CD4-positive, alpha-beta memory T cell (primary cell): ENCODE measurements at places on chromosomes 6 and 20. TPM values are rescaled to one million over a fixed set of nuclear protein-coding genes. Genes with fewer than 3 reads are reported as not detected.

The RGS17 gene
- polyA plus RNA-seq, result not detected

DNA sequence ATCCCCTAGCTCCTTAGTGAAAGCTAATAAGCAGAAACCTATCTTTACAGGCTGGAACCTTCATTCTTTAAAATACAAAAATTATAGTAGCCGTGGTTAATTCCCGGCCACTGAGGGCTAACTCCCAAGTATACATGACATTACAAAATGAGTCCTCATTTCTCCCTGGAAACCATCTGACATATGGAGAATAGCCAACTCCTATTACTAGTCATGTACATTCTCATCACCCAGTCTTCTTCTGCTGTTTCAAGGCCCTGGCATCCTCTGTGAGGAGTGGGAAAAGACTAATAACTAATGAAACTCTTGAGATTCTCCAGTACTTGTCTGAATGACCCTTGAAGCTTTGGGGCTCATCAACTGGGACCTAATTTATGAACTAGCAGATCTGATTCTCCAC, 30.2 kb downstream of the CSNK2A1 start:
- DNase-seq, result no peak

- no peak for DNase-seq
Measured at GRCh38 chr6:16993396-16993795, 108.5 kb upstream of the STMND1 start.

GRCh38 chr6:141349710-141350109, 783.0 kb upstream of the GJE1 start:
- DNase-seq, result no peak

DNA sequence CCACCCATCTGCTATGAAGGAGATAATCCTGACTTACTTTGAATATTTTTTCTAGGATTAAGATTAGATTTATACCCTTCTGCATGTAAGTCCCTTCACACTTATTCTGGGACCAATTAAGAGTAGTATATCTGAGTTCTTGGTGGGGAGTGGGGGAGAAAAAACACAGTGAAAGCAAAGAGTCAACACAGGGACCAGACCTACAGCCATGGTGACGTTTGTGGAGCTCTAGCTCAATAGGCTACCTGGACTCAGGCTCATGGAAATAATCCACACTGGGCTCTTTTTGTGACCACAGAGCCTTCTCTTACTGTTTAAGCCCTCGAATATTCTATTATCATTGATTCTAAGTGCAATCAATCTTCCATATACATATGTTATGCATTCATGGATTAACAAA, 491.4 kb downstream of the LMBRD1 start:
- DNase-seq, result no peak

The MUCL3 gene
- polyA plus RNA-seq, result not detected

The PGC gene
- not detected for polyA plus RNA-seq

DNA sequence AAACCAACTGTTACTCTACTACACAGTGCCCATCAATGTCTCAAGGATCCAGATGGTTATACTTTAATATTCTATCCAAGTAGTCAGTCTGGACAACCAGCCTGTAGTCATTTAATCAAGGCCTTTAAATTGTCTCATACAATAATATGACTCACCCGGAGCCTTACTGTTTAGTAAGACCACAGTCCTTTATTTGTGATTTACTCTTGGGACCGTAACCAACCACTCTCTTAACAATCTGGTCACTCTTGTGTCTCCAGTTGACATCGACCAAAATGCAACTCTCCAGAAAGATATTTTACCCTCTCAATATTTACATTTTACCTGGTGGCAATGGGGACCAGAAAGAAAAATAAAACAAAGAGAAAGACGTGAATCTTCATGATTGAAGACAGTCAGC, 14.9 kb downstream of the DEFB114 start:
- DNase-seq, result no peak

DNA sequence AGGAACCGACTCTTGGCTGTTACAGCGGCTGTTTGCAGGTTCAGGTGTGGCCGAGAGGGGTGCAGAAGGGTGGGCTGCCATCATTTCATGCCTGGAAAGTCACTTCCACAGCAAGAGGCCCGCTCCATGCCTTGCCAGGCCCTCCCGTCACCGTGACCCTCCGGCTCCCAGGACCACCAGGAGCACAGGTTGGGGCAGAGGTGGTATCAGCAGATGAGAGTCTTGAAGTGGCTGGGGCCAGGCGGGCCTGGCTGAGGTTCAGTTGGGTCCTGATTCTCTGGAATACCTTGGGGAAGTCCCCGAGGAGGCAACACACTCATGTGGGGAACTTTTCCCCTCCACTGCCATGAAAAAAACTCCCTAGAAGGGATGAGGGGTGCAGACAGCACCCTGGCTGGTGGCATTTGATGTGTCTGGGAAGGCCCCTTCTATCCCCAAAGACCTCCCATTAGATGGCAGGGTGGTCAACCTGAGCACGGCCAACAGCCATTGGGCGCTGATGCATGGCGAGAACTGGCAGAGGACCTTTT, 34.2 kb upstream of the IRF4 start:
- DNase-seq, result no peak

The SLC17A9 gene
- not detected for polyA plus RNA-seq

The CFAP61 gene
- not detected for polyA plus RNA-seq

DNA sequence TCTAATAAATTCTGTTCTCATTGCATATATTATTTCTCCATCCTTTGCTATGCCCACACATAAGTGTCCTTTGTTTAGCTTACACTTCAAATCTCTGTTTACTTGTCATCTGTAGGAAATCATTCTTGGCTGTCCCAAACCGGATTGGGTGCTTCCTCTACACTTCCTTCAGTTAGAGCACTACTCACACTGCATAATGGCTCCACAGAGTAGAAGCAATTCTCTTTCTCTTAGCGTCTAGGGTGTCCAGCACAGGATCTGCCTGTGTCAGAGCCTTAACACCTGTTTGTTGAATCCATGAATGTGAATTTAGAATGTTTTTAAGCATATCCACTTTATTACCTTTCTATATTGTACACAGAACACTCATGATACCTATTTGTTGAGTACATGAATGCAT, 87.0 kb upstream of the BMP2 start:
- no peak for DNase-seq

DNA sequence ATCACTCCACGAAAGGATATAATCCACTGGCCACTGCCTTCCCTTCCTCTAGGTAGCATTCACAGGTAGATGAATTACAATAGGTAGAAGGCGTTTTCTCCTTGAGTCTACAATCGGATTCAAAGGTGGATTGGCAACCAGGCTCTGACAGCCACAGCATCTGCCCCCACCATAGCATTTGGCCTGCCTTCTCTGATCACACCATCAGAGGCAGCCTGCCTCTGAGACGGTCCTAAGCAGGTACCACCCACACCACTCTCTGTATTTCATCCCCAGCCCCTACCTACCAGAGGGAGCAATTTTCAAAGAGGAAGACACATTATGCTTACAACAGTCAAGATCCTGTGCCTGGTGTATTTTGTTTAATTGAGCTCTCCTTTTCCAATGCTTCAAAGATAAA, 210.5 kb upstream of the SPTLC3 start:
- no peak for DNase-seq

DNA sequence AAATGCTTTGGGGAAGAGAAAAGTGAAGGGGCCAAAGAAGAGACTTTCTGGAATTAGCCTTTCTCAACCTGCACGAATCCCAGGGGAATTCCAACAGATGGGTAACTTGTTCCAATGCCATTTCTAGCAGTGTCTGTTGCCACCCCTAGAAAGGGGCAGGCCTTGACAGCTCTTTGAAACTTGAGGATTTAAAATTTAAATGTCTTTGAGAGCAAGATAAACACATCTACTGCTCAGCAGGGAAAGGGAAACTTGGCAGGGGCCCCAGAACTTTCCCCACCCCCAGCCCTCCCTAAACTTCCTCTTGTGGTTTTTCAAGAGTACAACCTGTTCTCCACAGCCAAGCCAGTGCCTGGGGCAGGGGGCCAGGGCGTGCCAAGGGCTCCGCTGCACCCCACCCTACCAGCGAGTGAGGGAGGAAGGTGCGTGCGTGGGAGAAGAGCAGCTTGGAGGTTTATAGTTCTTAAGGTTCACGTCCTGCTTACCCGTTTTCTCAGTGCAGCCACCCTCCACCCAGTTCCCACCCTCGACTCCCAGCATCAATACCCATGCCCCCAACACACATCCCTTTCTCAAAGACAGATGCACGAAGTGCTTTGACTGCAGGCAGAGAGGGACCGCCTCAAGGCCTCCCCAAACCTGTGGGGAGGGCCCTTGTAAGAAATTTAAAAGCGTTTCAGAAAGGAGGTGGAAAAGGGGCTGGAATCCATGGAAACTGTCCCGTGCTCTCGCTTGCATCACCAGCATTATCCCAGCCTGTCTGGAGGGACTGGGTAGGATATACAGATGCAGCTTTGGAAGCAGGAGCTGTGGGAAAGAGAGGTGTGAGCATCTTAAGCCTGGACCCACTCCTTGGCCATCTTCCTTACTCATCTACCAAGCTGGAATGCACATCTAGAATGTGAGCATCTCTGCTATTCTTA, 4.5 kb upstream of the TAF8 start:
- DNase-seq, result peak; percentile 92

DNA sequence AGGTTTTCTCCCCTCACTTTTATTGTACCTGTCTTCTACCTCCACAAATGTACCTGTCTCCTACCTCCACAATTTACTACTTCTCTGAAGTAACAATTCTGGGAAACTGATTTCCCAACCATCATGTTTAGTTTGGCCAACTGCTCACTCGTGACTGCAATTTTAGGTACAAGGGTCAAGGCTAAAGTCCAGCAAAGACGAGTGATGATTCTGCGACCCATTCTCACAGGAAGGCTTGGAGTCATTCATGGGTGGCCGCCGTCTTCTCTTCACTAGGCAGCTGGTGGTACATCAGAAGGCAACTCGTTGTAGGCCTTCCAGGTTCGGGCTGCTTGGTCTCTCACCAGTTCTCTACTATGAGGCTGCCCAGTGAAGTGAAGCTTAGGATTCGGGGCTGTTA, 483.8 kb upstream of the JARID2 start:
- no peak for DNase-seq

DNA sequence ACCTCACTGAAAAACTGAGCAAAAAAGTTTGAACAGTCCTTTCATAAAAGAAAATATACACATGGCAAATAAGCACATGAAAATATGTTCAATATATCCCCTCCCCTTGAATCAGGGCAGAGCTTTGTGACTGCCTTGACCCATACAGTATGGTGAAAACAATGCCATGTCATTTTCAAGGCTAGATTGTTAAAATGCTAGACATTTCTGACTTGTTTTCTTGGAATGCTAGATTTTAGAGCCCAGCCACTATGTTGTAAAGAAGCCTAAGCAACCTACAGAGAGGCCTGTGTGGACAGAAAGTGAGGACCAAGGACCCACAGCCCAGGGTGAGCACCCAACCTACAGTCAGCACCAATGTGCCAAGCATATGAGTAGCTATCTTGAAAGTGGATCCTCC, 17.1 kb upstream of the ASF1A start:
- no peak for DNase-seq
